ENCODE measurements at places on chromosomes 11 and 22. TPM values are rescaled to one million over a fixed set of nuclear protein-coding genes. Genes with fewer than 3 reads are reported as not detected.

- H3K4me1 ChIP-seq: peaks cover 23% of the 10 kb centered on the region
- H3K27ac ChIP-seq: peak overlapping the region; percentile 83
- DNase-seq: peak; percentile 80
- no peaks in the 10 kb centered on the region for H3K27me3 ChIP-seq
- H3K4me3 ChIP-seq: peak overlapping the region; percentile 76
- no peaks in the 10 kb centered on the region for H3K36me3 ChIP-seq
Measured at GRCh38 chr22:25404928-25405816, 159.3 kb upstream of the GRK3 start.

DNA sequence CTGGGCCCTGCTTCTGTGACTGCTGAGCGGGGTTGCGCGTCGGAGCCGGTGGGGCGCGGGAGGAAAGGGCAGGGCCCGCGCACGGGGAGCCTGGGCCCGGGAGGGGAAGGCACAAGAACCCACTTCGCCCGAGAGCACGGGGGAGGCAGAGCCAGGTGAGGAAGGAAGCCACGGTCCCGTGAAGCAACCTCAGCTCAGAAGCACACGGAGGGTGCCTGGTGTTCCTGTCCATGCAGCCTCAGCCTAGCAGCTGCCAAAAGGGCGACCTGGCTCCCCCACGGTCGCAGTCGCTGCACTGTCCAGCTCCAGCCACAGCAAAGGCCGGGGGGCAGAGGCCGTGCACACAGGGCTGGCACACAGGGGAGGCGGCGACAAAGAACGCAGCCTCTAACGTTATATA, 9.3 kb upstream of the CDC42BPG start:
- DNase-seq: no peak
- H3K27me3 ChIP-seq: no peaks in the 10 kb centered on the region
- H3K27ac ChIP-seq: no peak overlapping the region
- H3K4me1 ChIP-seq: peaks cover 58% of the 10 kb centered on the region
- peaks cover 29% of the 10 kb centered on the region for H3K36me3 ChIP-seq
- no peak overlapping the region for H3K4me3 ChIP-seq

GRCh38 chr11:61756452-61757212, 4.2 kb downstream of the MYRF start:
- no peaks in the 10 kb centered on the region for H3K36me3 ChIP-seq
- DNase-seq: no peak
- H3K27ac ChIP-seq: no peak overlapping the region
- no peaks in the 10 kb centered on the region for H3K4me1 ChIP-seq

DNA sequence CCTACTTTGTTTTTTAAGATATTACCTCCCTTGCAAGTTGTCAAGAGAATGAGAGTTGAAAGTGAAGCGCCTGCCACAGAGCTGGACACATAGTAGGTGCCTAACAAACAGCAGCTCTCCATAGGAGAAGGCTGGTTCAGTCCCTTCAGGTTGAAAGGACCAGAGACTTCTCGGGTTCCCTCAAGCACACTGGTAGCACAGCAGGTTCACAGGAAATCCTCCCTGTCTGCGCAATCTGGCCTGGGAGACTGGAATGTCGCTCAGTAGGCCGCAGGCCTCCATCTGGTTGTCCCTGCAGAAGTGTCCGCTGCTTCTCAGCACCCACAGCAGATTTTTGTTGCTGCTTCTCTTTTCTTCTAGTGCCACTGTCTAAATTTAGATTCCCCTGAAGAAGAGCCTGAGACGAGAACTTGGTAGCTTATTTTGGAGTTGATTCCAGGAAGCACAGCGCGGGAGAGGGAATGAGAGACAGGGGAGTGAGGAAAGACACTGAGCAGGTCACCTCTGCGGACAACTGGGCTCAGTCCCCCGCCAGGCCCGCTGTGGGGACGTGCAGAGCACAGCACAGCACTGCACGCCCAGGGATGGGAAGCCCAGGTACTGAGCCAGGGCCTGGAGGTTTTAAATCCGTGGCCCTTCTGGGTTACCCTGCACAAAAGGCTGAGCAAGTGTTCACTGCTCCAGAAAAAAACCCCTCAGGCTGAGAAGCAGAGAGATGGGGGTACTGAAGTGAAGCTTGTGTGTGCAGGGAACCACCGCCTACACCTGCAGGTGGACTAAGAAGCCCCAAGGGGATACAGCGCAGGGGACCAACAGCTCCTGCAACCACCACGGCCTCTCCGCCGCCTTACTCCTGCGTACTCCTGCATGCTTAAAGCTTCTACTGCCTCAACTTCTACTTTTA, 31.6 kb downstream of the RBX1 start:
- H3K27ac ChIP-seq: no peak overlapping the region
- no peaks in the 10 kb centered on the region for H3K27me3 ChIP-seq
- H3K4me1 ChIP-seq: no peaks in the 10 kb centered on the region
- H3K4me3 ChIP-seq: no peak overlapping the region
- DNase-seq: no peak

GRCh38 chr22:41237707-41238569, 2.8 kb downstream of the CHADL start:
- no peak overlapping the region for H3K27ac ChIP-seq
- H3K4me1 ChIP-seq: no peaks in the 10 kb centered on the region
- peak; percentile 42 for DNase-seq
- H3K4me3 ChIP-seq: peak overlapping the region; percentile 45
- no peaks in the 10 kb centered on the region for H3K36me3 ChIP-seq
- H3K27me3 ChIP-seq: no peaks in the 10 kb centered on the region

- no peak overlapping the region for H3K4me3 ChIP-seq
- peak overlapping the region; percentile 54 for H3K27ac ChIP-seq
- peaks cover 45% of the 10 kb centered on the region for H3K4me1 ChIP-seq
- peak; percentile 44 for DNase-seq
- peaks cover 21% of the 10 kb centered on the region for H3K36me3 ChIP-seq
Measured at GRCh38 chr22:31223786-31224191, 11.7 kb downstream of the LIMK2 start.

- no peak overlapping the region for H3K4me3 ChIP-seq
- no peaks in the 10 kb centered on the region for H3K36me3 ChIP-seq
- DNase-seq: no peak
- no peaks in the 10 kb centered on the region for H3K27me3 ChIP-seq
Measured at GRCh38 chr11:83454674-83455073, 168.5 kb upstream of the CCDC90B start.

GRCh38 chr11:11297578-11297977, 55.5 kb downstream of the CSNK2A3 start:
- peaks cover 3% of the 10 kb centered on the region for H3K4me1 ChIP-seq
- H3K27ac ChIP-seq: no peak overlapping the region
- no peak for DNase-seq
- H3K4me3 ChIP-seq: no peak overlapping the region
- no peaks in the 10 kb centered on the region for H3K27me3 ChIP-seq

GLYATL1 gene
- not detected for total RNA-seq

SLC1A2 gene
- total RNA-seq: not detected

ARAP1 gene
- 19.0 TPM for total RNA-seq

Data from SJCRH30 (cell line).